ENCODE measurements at places on chromosomes 11 and 22.

- peak; percentile 11 for DNase-seq
- H3K36me3 ChIP-seq: no peaks in the 10 kb centered on the region
Observed at GRCh38 chr11:33642461-33643166, 58.0 kb downstream of the C11orf91 start.

GRCh38 chr11:28596816-28597215 lies 488.6 kb downstream of the METTL15 start:
- no peak overlapping the region for H3K4me3 ChIP-seq
- DNase-seq: no peak
- H3K27ac ChIP-seq: no peak overlapping the region
- no peaks in the 10 kb centered on the region for H3K4me1 ChIP-seq
- no peaks in the 10 kb centered on the region for H3K36me3 ChIP-seq
- no peaks in the 10 kb centered on the region for H3K27me3 ChIP-seq

DNA sequence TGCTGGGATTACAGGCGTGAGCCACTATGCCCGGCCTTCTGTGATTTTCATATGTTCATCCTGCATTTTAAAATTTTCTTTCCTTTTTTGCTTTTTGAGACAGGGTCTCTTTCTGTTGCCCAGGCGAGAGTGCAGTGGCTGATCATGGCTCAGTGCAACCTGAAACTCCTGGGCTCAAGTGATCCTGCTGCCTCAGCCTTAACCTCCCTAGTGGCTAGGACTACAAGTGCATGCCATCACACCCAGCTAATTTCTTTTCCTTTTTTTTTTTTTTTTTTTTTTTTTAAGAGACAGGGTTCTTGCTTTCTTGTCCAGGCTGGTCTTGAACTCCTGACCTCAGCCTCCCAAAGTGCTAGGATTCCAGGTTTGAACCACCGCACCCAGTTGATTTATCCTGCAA lies 54.1 kb upstream of the WT1 start:
- H3K36me3 ChIP-seq: no peaks in the 10 kb centered on the region
- H3K27ac ChIP-seq: no peak overlapping the region
- H3K27me3 ChIP-seq: no peaks in the 10 kb centered on the region
- H3K4me3 ChIP-seq: no peak overlapping the region

DNA sequence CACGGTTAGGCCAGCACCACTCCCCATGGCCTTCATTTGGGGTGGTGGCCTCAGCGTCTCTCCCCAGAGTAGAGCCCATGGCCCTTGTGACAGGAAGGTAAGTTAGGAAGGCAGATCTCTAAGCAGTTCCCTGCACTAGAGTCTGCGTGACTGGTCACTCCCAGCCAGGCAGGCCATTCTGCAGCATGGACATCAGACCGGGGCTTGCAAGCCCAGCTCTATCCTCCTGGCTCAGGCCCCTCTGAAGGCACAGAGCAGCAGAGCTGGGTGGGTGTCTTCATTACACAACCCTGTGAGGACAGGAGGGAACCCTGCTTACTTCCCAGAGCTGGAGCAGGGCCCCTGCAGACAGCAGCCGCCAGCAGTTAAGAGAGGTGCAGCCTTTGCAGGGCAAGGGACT lies 77.3 kb downstream of the PIWIL3 start:
- no peaks in the 10 kb centered on the region for H3K27me3 ChIP-seq
- DNase-seq: no peak
- H3K4me1 ChIP-seq: no peaks in the 10 kb centered on the region
- no peaks in the 10 kb centered on the region for H3K36me3 ChIP-seq
- no peak overlapping the region for H3K27ac ChIP-seq

GRCh38 chr22:48415520-48415919 lies 1412.2 kb downstream of the BRD1 start:
- H3K36me3 ChIP-seq: no peaks in the 10 kb centered on the region
- no peak overlapping the region for H3K4me3 ChIP-seq
- H3K27me3 ChIP-seq: peaks cover 5% of the 10 kb centered on the region
- H3K4me1 ChIP-seq: no peaks in the 10 kb centered on the region
- no peak for DNase-seq
- no peak overlapping the region for H3K27ac ChIP-seq

DNA sequence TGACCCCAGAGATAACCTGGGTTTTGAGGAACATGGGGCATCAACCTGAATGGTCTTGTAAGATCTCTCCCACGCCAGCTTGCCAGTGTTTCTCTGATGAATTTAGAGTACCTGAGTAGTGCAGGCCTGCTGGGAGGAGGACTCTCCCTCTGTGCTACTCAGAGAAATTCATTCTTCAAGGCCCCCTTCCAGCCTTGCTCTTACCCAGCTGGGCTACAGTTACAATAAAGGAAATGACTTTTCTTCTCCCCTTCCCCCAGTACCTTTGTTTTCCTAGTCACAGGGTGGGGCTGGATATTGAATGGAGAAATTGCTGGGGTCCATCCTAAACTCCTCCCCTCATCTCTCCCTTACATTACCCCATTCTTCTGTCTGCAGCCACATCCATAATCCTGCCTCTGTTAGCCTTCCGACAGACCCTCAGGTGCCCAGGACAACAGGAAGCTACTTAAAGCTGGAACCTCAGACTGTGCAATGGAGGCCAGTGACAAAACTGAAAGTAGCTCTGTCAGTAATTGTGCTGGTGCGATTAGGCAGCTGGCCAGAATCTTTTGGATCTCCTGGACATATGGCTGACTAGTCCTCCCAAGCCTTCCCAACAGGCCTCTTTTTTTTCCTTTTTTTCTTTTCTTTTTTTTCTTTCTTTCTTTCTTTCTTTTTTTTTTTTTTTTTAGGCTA lies 17.4 kb downstream of the LIMK2 start:
- DNase-seq: no peak
- H3K4me1 ChIP-seq: peaks cover 32% of the 10 kb centered on the region

DNA sequence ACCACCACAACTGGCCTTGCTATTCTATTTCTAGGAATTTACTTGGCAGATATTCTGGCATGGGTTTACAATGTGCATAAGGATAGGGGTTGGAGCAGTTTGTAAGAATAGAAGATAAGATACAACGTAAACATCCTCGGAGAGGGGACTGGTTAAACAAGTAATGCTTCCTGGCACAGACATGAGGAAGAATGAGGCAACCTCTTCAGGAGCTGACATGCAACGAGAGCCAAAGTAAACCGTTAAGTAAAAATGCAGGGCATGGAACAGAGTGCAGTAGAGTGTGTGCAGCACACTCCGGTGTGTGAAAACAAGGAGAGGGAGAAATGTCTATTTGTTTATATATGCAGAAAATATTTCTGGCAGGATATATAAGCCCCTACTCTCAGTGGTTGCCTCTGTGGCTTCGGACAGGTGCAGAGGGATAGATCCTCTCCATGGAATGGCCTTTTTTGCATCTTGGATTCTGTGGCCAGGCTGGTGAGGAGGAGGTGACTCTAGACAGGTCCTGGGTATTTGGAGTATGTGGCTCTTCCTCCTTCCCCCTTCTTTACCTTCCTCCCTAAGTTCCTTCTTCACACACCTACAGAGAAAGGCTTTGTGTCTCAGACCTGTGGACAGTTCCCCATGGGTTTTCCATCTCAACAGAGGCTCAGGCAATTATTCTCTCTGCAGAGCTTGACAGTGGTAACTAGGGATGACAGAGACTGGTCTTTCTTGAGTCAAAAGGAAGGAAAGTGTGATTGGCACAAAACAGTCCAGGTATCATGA lies 2.5 kb downstream of the RAB36 start:
- no peaks in the 10 kb centered on the region for H3K27me3 ChIP-seq
- H3K27ac ChIP-seq: no peak overlapping the region
- H3K4me1 ChIP-seq: peaks cover 19% of the 10 kb centered on the region
- H3K4me3 ChIP-seq: no peak overlapping the region
- no peaks in the 10 kb centered on the region for H3K36me3 ChIP-seq
- DNase-seq: no peak

Measured in activated CD4-positive, alpha-beta T cell treated with anti-CD3 and anti-CD28 coated beads for 36 hours (primary cell).